ENCODE measurements at places on chromosomes 5 and 9. TPM values are rescaled to one million over a fixed set of nuclear protein-coding genes. Genes with fewer than 3 reads are reported as not detected.

The CDC37L1 gene
- 39.7 TPM for total RNA-seq

The ARID3C gene
- not detected for total RNA-seq

The CCL27 gene
- total RNA-seq, result 0.33 TPM

- DNase-seq, result no peak
Measured at GRCh38 chr9:76634356-76635054, 129.7 kb upstream of the PCA3 start.

DNA sequence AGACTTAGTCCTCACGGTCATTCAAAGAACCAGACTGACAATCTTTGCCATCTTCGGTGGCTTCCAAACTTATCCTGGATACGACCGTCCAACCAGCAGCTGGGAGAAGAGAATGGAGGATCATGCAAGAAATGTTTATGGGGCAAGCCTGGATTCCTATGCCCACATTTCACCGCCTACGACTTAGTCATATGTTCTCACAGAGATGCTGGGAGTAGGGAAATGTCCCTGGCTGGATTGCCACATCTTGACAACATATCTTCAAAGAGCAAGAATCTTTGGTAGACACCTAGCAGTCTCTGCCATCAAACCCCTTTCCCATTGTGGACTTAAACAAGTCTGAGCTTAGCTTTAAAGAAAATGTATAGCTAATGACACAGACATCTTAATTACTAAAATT lies 5.0 kb downstream of the MED7 start:
- DNase-seq, result no peak
